ENCODE measurements at places on chromosomes 4 and X.

- DNase-seq, result no peak
Measured at GRCh38 chr4:185142564-185142911, 528 bp upstream of the SLC25A4 start.

DNA sequence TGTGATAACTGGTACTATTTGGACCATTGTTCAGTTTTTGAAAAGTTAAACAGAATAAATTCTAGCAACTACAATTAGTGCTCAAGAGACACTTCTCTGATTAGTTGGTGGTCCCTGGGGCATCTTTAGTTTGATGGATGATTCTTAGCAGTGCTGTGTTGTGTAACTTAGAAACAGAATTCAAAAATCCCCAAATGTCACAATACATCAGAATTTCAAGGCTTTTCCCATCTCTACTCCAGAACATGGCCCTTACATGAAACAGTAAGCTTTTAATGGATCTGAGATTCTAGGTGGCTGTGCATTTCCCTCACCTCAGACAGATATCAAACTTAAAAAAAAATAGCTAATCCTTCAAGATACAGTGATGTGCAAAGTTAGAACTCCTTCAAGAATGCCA, 104.4 kb upstream of the CXCL13 start:
- peak; percentile 7 for DNase-seq

- no peak for DNase-seq
Measured at GRCh38 chr4:70734168-70734954, 12.6 kb downstream of the RUFY3 start.

DNA sequence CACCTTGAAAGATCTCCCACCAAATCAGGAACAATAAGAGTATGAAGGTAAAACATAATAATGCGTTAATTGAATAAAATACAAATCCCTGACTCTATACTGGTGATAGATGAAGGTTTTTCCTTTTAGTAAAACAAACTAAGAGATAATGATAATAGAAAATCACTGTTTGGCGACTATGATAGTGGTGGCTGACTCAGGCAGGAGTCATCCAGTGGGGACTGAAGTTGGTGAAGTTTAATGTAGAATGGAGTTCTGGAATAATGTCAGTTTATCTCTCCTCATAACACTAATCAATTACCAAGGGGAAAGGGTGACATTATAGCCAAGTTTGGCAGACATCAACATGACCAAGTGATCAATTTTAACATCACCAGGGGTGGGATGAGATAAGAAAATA, 21.3 kb downstream of the ABCG2 start:
- no peak for DNase-seq

Measured in fibroblast of skin of left quadriceps (primary cell).